ENCODE measurements at places on chromosomes 6 and 20. TPM values are rescaled to one million over a fixed set of nuclear protein-coding genes. Genes with fewer than 3 reads are reported as not detected.
A peak's percentile ranks its signal among the peaks of the same experiment; 100 is the strongest.

The RIMS4 gene
- total RNA-seq, result not detected

The TPD52L1 gene
- total RNA-seq, result 92.6 TPM

The SCAND1 gene
- 54.6 TPM for total RNA-seq

The AGPAT1 gene
- total RNA-seq, result 43.4 TPM

GRCh38 chr20:20407891-20408805, 40.2 kb downstream of the INSM1 start:
- peak; percentile 2 for DNase-seq

- DNase-seq, result peak; percentile 63
Measured at GRCh38 chr6:23532227-23532626, 593.8 kb upstream of the NRSN1 start.

DNA sequence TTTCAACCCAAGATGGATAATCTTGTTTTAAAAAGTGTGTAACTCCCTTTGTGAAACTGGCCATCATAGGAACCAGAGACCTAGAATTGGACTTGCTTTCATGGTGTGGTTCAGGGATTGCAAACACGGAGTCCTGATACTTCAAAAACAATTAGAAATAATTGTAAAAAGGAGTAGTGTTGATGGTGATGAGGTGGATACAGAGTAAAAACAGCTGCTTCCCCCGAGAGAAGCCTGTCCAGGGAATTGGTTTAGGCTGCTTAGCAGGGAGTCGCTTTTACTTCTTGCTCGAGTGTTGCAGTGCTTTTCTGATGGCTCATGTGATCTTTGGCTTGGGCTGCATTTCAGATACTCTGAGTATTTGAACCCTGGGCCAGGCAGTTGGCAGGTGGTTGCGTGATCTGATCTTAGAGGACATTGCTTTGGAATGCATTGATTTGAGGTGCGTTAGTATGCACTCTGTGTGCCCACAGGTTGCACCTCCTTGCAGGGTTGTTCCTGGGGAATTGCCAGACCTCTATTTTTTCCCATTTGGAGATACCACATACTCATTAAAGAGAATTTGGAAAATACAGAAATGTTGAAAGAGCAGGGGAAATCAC, 19.5 kb downstream of the KIF3B start:
- no peak for DNase-seq

DNA sequence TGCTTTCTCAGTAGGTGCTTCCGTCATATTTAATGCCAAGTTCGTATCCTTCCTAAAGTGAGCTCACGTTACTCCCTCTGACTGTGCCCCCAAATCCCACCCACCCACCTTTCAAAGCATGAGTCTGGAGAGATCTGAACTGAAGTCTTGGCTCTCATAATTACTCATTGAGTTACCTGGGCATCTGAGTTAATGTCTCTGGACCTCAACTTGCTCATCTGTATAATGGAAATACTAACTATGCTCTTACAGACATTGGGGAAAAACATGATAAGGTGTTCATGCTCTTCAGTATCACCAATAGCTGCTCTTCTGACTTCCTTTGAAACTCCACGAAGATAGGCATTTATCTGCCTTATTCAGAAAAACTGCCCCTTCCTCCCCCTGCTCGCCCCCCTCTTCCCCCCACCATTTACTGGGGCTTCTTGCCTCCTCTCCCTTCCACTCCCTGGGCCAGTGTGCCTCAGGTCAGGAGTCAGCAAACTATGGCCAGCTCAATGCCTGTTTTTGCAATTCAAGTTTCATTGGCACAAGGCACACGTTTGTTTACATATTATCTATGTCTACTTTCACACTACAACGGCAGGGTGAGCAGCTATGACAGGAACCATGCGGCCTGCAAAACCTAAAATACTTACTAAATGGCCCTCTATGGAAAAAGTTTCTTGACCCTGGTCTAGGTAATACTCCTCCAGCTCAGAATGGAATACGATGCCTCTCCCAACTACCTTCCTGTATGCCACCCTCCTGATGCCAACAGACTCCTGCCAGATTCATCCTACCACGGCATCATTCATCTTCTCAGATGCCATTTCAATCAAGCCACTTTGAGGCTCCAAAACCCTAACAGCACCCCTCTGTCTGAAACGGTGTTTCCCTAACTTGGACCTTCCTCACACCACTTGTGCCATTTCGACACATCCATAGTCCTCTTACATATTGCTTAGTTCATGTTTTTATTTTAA, 138.7 kb downstream of the ZMYND8 start:
- DNase-seq, result no peak

DNA sequence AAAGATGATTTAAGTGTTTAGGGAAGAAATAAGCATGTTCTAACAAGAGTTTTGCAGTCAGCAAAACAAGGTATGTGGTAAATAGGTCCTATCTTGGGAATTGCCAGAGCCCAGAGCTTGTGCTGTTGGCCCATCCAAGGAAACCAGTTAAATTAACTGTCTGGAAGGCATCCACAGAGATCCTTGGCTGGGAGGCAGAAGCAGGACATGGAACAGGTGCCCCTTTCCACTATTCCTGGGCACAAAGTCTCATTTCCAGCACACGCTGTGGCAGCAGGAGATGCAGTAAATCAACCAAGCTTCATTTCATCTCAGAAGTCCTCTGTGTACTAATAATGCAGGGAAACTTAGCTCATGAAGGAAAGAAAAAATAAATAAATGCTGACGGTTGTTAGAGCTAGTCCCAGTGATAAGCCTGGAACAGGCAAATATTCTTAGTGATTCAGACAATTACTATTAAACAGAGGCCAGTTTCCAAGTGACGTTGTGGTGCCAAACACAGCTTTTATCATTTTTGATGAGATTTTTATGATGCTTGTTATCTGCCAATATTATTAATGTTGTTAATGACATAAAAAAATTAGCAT, 39.8 kb upstream of the SNAP25 start:
- DNase-seq, result no peak

GRCh38 chr6:112802144-112802543, 455.0 kb downstream of the RFPL4B start:
- peak; percentile 50 for DNase-seq

Data from MCF 10A (cell line).